ENCODE measurements at places on chromosomes 2 and 18.

DNA sequence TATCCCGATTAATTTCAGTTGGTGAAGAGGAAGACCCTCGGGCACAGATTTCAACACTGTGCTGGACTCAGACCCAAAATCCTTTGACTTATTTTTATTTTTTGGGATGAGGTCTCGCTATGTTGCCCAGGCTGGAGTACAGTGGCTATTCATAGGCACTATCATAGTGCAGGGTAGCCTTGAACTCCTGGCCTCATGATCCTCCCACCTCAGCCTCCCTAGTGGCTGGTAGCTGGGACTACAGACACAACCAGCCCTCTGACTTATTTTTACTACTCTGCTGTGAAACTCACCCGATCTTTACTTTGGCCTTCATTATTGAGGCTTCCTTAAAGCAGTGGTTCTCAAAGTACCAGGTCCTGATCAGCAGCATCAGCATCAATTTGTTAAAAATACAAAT, 18.2 kb upstream of the ADAM17 start:
- no peak for DNase-seq

DNA sequence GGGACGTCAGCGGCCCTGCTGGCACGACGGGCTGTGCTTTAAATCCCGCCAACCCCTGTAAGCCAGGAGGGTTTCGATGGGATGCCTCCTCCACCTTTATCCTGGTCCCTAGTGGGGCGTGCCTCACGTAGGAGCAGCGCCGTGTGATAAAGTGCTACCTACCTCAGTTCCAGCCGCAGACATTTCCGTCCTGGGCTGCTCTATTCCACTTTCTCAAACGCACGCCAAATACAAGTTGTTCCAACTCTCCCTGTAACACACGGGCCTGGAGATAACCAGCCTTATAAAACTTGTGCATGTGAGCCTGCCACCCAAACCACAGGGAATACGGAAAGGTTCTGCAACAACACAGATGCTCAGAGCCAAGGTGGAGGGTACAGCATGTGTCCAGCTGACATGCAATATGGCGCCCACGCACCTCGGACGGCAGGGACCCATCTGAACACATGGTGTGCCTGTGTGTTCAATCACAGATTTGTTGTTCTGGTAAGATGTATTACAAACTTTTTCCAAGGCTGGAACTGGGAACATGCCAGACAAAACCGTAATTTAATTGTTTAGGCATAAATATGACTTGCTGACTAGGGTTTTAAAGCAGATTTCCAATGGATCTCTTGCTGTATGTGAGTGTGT, 47.7 kb downstream of the ZNF516 start:
- no peak for DNase-seq

DNA sequence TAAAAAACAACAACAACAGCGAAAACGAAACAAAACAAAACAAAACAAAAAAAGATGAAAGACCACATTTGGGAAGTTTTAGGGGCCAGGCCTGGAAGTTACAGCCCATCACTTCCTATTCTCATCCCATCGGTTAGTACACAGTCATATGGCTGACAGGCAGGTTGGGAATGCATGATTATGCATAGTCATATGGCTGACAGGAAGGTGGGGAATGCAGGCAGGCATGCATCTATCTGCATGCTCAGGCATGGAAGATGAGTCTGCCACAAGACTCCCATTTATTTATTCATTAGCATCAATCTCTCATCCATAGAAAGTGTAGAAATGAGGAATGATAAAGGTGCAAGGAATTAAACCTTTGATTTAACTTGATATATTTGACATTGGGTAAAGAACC, 325.3 kb upstream of the MEX3C start:
- no peak for DNase-seq

DNA sequence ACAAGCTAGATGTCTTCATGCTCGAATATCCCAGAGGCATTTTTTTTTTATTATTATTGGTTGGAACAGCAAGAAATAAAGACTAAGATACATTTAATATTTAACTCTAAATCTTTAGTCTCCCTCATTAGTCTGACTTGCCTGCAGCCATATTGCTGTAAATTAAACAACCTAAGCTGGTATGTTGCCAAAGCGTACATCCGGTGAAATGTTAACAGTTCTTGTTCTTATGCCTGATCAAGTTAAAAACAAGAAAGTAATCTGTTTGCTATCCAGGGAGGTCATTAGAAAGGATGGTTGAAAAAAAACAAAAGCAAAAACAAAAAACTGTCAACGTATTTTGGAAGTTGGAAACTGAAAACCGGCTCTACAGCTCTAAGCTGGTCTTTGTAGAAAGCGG, 125.9 kb upstream of the NABP1 start:
- DNase-seq: no peak

GRCh38 chr2:47064106-47064505, 91.0 kb downstream of the STPG4 start:
- no peak for DNase-seq
